IgD-negative memory B cell (primary cell): ENCODE measurements at places on chromosomes 13 and 19. TPM values are rescaled to one million over a fixed set of nuclear protein-coding genes. Genes with fewer than 3 reads are reported as not detected.

Gene COL5A3
- not detected for polyA plus RNA-seq

Gene KIR3DL1
- 1.1 TPM for polyA plus RNA-seq

Gene IRGC
- not detected for polyA plus RNA-seq

Gene ACER1
- polyA plus RNA-seq: not detected

Gene FRY
- polyA plus RNA-seq: 1.2 TPM

Gene SIGLEC8
- not detected for polyA plus RNA-seq

Gene PPP1R15A
- polyA plus RNA-seq: 558 TPM

Gene CLDND2
- polyA plus RNA-seq: not detected

Gene GSX1
- not detected for polyA plus RNA-seq

Gene KCNJ14
- 0.48 TPM for polyA plus RNA-seq

Gene GPC5
- 0.24 TPM for polyA plus RNA-seq

Gene SHISA7
- not detected for polyA plus RNA-seq

Gene PRSS57
- polyA plus RNA-seq: not detected
